ENCODE measurements at places on chromosomes 7 and 10.
A peak's percentile ranks its signal among the peaks of the same experiment; 100 is the strongest.

DNA sequence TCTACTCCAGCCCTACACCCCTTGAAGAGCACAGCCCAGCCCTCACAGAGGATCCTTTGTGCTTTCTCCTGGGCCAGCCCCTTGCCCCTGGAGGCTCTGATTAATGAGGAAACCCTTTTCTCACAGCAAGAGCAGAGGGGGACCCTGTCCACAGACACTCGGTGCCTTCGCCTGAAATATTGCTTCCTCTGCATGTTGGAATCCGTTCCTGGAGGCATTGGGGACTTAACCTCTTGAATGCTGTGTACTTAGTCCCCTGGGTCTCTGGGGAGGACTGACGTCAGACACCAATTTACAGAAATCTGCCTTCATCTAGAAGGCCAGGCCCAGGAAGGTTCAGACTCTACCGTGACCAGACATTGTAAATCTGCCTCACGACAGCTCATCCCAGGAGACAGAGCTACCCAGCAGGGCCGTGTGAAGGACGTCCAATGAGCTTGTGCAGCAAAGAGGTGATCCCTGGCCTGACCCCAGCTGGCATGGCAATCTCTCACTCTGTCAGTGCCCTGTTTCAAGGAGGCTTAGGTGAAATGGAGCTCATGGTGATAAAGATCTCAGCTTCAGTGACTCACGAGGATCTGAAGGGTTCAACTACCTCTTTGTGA, 8.1 kb upstream of the TMEM72 start:
- DNase-seq: peak; percentile 11

DNA sequence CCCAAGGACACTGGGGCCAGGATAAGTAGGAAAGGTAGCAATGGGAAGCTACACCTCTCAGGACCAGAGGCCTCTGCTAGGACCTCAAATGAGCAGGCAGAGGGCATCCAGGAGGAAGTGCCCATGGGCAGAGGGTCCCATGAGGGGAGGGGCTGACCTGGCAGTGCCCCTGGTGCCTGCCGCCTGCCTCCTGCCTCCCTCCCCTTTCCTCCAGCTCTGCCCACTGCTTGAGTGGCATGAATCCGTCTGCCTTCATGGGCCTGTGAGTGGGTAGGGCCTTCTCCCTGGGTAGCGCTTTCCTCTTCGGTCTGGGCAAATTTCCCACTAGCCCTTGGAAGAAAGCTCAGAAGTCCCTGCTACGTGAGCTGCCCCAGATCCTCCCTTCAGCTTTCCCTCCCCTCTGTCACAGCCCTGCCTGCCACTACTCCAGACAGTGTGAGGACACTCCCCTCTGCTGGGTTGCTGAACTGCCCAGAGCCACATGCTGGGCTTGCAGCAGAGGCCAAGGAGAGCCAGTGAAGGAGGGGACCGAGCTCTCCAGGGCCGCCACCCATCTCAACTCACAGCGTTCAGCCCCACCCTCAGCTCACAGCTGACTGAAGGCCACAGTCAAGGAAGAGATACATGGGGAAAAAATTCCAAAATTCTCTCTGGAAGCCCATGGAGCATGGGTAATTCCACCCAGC, 141.4 kb downstream of the ARHGAP22 start:
- DNase-seq: no peak

- DNase-seq: no peak
These were observed 27.6 kb upstream of the SRGN start for GRCh38 chr10:69060127-69060798.

DNA sequence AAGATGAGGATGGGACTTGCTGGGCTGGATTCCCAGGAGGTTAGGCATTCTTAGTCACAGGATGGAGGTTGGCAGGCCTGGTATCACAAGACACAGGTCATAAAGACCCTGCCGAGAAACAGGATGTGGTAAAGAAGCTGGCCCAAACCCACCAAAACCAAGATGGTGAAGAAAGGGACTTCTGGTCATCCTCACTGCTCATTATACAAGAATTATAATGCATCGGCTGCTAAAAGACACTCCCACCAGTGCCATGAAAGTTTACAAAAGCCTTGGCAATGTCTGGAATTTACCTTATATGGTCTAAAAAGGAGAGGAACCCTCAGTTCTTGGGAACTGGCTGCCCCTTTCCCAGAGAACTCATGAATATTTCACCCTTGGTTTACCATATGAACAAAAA, 345.5 kb upstream of the POM121L12 start:
- DNase-seq: no peak

DNA sequence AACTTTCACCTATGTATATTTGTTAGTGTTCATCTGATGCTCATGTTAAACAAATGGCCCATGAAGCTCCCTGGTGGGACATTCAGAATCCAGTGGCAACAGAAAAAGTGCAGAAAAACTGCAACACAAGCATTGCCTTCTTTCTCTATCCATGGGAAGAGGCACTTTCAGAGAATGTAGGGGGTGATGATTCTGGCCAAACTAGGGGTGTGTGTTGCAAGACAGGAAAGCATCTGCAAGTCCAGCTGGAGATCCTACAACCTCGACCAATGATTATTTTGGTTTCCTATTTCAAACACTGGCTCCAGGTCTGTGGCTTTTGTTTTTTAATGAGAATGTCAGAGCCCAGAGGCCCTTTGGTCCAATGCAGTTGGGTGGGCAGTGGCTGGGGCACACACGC, 198.7 kb downstream of the CXCL12 start:
- DNase-seq: no peak

GRCh38 chr10:68284062-68285001, 47.5 kb upstream of the HNRNPH3 start:
- DNase-seq: no peak

- no peak for DNase-seq
These were observed 23.0 kb upstream of the ZNF488 start for GRCh38 chr10:47406870-47407691.

DNA sequence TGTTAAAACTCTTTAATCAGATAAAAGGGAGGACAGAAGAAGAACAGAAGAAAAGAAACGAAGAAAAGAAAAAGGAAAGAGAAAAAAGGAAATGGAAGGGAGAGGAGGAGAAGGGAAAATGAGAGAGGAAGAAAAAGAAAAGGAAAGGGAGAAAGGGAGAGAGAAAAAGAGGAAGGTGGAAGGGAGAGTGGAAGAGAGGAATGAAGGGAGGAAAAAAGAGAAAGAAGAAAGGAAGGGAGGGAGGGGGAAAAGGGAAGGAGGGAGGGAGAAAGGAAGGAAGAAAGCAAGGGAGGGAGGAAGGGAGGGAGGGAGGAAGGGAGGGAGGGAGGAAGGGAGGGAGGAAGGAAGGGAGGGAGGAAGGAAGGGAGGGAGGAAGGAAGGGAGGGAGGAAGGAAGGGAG, 305.7 kb downstream of the CALN1 start:
- no peak for DNase-seq

DNA sequence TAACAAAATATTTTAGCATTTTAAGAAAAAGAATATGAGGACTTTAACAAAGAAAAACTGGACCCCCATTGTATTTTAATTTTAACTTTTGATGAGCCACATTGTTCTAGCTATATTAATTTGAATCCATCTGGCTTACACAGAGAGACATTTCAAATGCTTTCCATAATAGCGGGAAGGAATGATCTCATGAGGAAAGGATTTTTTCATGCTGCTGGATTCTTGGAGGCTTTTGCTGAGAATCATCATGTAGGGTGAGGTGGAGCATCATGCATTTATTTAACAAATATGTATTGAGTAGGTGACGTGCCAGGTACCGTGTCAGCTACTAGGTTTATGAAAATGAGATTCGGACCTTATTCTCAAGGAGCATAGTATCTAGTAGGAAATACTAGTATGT, 1006.3 kb downstream of the SORCS1 start:
- no peak for DNase-seq

DNA sequence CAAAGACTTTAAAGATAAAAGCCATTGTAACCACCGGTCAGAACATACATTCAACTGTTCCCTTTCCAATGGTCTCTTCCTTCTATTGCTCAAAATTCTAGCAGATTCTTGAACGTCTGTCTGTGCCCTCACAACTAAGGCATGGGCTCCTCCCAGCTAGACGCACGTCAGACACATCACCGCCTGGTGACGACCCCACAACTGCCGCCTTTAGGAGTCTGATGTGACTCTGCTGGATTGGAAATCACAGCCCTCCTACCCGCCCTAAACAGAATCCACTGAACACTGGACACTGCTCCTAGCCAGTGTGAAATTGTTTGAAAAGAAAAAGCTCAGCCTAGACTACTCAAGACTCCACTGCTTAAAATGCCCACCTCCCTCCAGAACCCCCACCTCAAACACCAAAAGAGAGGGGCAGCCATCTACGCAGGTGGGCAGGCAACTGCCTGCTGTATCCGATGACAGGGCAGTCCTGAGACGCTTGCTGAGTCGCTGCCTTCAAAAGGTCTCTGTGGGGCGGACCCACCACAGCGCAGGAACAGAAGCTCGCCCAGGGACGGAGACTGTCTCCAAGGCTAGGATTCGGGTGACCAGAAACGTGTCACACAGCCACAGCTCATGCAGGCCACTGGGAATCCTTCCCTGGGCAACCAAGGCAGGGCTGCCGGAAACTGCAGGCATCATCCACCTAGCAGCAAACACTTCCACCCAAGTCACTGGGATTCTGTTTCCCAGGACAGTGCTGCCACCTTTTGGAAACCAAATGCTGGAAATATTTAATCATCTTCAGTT, 34.7 kb downstream of the GSDME start:
- no peak for DNase-seq

GRCh38 chr10:91162050-91162494, 58.4 kb upstream of the PCGF5 start:
- DNase-seq: no peak

DNA sequence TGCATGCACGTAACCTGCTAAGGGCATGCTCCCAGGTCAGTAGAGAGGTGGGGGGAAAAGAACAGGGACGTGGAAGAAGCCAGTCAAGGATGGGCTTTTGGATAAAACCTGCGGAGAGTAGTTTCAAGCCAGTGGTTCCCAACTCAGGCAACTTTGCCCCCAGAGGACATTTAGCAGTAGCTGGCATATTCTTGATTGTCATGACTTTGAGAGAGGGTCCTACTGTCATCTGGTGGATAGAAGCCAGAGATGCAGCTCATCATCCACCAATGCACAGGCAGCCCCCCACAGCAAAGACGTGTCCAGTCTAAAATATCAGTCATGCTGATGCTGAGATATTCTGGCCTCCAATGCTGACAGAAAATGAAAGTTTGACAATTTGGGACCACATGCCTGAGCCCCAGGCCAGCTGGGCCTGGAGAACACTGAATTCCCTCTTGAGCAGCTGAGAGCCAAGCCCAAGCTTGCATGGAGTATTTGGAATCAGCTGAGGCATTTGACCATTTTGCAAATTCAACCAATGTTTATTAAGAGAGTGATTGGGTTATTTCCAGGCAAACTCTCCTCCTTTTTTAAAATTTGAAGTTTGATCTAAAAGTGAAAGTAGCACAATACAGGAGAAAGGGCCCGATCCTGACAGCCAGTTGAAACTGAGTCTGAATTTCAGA, 110.0 kb upstream of the C7orf33 start:
- DNase-seq: no peak

- DNase-seq: no peak
These were observed 103.9 kb downstream of the GATA3 start for GRCh38 chr10:8158193-8159071.

DNA sequence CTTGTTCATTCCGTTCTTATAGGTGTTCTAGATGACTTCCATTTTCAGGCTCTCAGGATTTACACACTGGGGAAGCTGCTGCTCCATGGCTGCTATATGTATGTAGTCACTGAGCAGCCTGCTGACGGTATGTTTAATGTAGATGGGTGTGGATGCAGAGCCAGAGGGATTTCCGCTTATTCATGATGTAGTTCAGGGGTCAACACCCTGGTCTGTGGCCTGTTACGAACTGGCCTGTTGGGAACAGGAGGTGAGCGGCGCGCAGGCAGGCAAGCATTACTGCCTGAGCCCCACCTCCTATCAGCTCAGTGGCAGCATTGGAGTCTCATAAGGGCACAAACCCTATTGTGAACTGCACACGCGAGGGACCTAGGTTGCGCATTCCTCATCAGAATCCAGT, 33.9 kb downstream of the DNAJB6 start:
- DNase-seq: no peak

- DNase-seq: no peak
These were observed 64.6 kb upstream of the LRRN3 start for GRCh38 chr7:111026343-111026742.

- no peak for DNase-seq
These were observed 165.2 kb upstream of the PODXL start for GRCh38 chr7:131721660-131722059.

GRCh38 chr7:23377134-23377533, 78.0 kb downstream of the MALSU1 start:
- no peak for DNase-seq

DNA sequence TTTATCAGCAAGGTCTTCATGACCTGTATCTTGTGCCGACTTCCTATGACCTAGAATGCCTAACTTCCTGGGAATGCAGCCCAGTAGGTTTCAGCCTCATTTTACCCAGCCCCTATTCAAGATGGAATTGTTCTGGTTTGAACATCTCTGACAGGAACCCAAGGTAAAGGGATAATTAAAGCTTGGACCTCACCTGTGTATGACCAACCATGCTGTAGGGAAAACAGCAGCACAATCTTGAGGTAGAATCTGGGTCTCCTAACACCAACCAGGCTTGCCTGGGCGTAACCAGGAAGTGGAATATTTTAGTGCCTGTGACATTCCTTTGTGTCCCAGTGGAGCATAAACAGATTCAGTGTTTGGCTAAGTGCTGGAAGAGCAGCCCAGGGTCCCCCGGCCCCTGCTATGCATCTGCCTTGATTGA, 94.1 kb downstream of the PFKFB3 start:
- DNase-seq: no peak

GRCh38 chr10:50577681-50578350, 45.9 kb downstream of the SGMS1 start:
- DNase-seq: no peak

DNA sequence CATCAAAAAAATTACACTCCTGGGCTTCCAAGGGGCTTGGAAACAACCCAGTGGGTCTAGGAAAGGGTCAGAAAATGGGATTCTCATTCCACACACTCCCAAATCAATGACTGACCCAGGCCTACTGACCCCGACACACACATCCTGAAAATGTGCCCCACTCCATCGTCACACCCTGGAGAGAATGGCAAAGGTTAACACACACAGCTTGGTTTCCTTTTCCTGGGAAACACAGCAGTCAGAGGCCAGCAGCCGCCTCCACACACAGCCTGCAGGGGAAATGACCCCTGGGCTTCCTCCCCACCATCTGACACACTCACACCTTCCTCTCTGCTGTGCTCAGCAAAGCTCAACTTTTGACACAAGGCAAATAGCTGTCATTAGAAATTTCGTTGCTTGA, 42.9 kb downstream of the SH3PXD2A start:
- DNase-seq: no peak

DNA sequence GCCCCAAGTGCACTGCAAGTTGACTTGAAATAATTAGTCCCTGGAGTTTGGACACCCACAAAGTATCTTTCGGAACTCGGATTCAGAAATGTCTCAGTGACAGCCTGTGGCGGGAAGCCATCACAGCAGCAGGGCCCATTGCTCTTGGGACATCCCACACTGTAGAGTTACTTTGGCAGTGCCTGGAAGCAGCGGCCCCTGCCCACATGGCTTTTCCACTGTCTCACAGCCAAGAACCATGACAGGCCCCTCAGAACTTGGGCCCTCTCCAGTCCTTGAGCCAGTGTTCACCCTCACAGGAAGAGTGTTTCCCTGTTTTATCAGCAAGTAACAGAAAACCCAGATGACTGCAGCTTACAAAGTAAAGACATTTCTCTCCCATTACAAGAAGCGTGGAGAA, 477.0 kb upstream of the GALNT17 start:
- DNase-seq: no peak

GRCh38 chr10:69938541-69938991, 114.1 kb upstream of the MACROH2A2 start:
- DNase-seq: no peak

- DNase-seq: no peak
These were observed 337.7 kb upstream of the AOAH start for GRCh38 chr7:37061849-37062559.

GRCh38 chr7:106462365-106462859, 177.6 kb upstream of the NAMPT start:
- no peak for DNase-seq
